ENCODE measurements at places on chromosomes 13 and 19. TPM values are rescaled to one million over a fixed set of nuclear protein-coding genes. Genes with fewer than 3 reads are reported as not detected.
A peak's percentile ranks its signal among the peaks of the same experiment; 100 is the strongest.

The KIR2DL4 gene
- total RNA-seq: 0.46 TPM

The MUC16 gene
- 0.41 TPM for total RNA-seq

The MEDAG gene
- 5.5 TPM for total RNA-seq

The TMEM150B gene
- total RNA-seq: 23.9 TPM

The CGB5 gene
- not detected for total RNA-seq

The STOML3 gene
- not detected for total RNA-seq

The UFM1 gene
- total RNA-seq: 60.5 TPM

The CLIP3 gene
- 10.5 TPM for total RNA-seq

The KIR2DL1 gene
- 0.58 TPM for total RNA-seq

DNA sequence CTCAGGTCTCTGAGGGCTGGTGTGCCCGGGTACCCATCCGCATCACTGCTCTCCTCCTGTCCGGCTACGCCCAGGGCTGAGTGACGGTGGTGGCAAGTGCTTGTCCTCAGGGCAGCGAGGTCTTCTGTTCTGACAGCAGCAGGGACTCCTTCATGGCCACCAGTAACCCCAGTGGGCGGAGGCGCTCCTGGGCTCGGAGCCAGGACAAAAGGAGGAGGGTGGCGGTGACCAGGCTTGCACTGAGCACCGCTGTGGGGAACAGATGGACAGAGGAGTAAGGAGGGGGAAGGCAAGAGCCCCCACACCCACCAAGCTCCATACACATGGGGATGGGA, 5.8 kb downstream of the CD320 start:
- H3K36me3 ChIP-seq: no peaks in the 10 kb centered on the region
- H3K27ac ChIP-seq: no peak overlapping the region
- no peak overlapping the region for H3K4me3 ChIP-seq
- H3K27me3 ChIP-seq: no peaks in the 10 kb centered on the region
- peaks cover 6% of the 10 kb centered on the region for H3K4me1 ChIP-seq
- DNase-seq: peak; percentile 66

DNA sequence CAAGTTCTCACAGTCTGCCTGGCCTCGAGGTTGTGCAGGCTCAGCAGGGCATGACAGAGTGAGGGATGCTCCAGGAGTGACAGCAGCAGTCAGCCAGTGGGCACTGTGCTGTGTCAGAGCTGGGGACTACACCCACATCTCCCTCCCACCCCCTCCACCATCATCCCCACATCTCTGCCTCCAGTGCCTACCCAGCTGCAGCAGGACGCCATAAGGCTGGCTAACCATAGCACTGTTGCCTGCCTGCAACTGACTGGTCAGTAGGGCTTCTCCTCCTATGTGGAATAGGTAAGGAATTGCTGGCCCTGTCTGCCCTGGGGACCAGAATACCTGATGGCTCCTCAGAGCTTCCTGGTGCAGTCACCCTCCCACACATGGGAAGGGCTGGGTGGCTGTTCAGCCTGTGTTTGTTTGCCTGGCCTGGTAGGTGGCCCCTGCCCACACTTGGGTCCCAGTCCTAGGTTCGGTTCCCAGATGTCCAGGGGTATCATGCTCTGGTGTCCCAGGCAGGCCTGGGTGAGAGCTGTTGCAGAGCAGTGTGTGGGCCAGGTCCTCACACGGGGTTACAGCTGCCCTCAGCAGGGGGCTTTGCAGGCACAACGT, 15.7 kb downstream of the GPI start:
- no peak overlapping the region for H3K27ac ChIP-seq
- H3K36me3 ChIP-seq: peaks cover 82% of the 10 kb centered on the region
- H3K27me3 ChIP-seq: no peaks in the 10 kb centered on the region
- no peaks in the 10 kb centered on the region for H3K4me1 ChIP-seq
- DNase-seq: no peak

- H3K4me1 ChIP-seq: no peaks in the 10 kb centered on the region
- H3K4me3 ChIP-seq: no peak overlapping the region
- no peaks in the 10 kb centered on the region for H3K27me3 ChIP-seq
- H3K27ac ChIP-seq: no peak overlapping the region
Observed at GRCh38 chr19:4099041-4099764, 24.7 kb downstream of the MAP2K2 start.

DNA sequence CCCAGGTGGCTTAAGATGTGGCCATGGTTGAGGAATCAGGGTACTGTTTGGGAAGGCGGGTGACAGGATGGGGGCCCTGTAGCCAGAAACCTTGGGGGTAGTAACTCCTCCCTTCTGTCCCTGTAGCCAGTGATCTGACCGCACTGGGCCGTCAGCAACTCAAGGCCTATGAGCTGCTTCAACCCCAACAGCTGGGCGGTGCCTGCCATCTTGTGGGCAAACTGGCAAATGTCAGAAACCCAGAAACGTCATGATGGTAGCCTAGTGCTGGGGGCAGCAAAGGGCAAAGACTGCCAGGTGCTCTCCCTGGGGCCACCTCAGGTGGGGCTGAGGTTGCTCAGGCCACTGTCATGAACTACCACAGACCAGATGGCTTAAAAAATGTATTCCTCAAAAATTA, 3.5 kb downstream of the COPE start:
- H3K27me3 ChIP-seq: no peaks in the 10 kb centered on the region
- peaks cover 38% of the 10 kb centered on the region for H3K36me3 ChIP-seq
- no peak overlapping the region for H3K4me3 ChIP-seq
- H3K4me1 ChIP-seq: peaks cover 20% of the 10 kb centered on the region

GRCh38 chr19:54387991-54388801, 23.5 kb upstream of the LAIR1 start:
- H3K27ac ChIP-seq: peak overlapping the region; percentile 70
- H3K36me3 ChIP-seq: no peaks in the 10 kb centered on the region
- H3K4me1 ChIP-seq: no peaks in the 10 kb centered on the region
- H3K4me3 ChIP-seq: peak overlapping the region; percentile 39
- peaks cover 26% of the 10 kb centered on the region for H3K27me3 ChIP-seq
- DNase-seq: peak; percentile 69

GRCh38 chr13:73656863-73657262, 477.3 kb downstream of the KLF12 start:
- H3K4me1 ChIP-seq: no peaks in the 10 kb centered on the region
- no peak overlapping the region for H3K4me3 ChIP-seq
- no peaks in the 10 kb centered on the region for H3K27me3 ChIP-seq
- DNase-seq: no peak
- no peak overlapping the region for H3K27ac ChIP-seq

DNA sequence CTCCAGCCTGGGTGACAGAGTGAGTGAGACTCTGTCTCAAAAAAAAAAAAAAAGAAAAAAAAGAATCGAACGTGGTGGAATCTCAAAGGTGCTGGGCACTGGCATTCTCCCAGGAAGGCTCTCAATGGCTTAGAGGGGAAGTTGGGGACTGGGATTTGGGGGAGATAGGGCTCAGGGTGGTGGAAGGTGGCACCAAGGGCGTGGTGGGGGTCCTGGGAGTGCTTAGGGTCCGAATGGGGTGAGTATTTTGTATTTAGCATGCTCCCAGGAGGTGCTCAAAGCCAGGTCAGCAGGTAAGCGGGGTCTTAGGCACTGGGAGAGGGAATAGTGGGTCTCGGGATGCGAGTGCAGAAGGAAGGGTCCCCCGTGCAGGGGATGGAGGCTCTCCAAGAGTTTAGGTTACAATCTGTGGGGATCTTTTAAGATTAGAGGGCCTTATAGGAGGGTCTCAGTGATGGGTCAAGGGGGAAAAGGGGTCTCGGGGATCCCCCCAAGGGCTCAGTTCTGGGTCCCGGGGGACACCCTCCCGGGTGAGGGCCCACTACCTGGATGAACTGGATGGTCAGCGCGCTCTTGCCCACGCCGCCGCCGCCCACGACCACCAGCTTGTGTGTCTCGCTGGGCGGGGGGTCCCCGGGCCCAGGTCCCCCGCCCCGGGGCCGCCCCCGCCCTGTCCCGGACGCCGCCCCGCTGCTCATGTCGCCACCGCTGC, 386 bp downstream of the RRAS start:
- no peaks in the 10 kb centered on the region for H3K36me3 ChIP-seq
- peaks cover 34% of the 10 kb centered on the region for H3K4me1 ChIP-seq
- no peaks in the 10 kb centered on the region for H3K27me3 ChIP-seq
- peak overlapping the region; percentile 100 for H3K27ac ChIP-seq

DNA sequence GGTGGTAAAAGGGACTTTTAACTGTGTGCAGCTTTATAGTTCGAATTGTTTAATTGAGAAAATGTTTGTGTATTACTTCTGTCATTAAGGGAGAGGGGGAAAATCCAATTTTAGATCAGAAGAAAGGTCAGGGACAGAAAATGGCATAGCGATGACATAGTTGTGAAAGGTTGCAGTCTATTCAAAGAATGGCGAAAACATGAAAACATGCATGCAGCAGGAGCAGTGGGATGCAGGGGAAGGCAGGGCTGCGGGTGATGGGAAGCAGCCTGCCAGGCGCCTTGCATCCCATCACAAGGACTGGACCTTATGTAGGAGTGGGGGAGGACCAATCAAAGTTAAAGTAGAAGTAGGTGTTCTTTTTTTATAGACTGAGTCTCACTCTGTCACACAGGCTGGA, 125.9 kb downstream of the CDK8 start:
- H3K36me3 ChIP-seq: no peaks in the 10 kb centered on the region
- no peaks in the 10 kb centered on the region for H3K27me3 ChIP-seq
- H3K4me1 ChIP-seq: no peaks in the 10 kb centered on the region
- DNase-seq: no peak
- no peak overlapping the region for H3K4me3 ChIP-seq

GRCh38 chr13:26784704-26785639, 24.4 kb upstream of the GPR12 start:
- peaks cover 34% of the 10 kb centered on the region for H3K27me3 ChIP-seq
- no peaks in the 10 kb centered on the region for H3K36me3 ChIP-seq

DNA sequence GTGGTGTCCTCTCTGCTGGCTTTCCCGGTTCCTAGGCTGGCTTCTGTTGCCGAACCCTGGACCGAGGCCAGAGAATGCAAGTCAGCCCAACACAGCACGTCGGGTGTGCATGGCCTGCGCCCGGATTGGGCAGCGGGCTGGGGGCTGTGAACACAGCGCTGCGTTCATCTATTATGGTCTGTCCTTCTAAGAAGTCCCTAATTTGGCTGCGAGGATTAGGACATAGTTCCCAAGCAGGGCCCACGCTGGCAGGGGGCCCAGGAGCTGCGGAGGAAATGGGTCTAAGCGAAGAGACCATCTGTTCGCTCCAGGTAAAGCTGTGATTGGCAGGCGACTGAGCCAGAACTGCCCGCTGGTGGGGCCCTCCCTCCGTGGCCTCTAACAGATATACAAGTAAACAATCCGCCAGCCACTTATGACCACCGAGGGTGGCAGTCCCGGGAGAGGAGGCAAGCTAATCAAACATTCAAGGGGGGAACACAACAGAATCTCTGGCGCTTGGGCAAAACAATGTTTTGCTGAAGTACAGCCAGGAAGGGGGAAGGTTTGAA, 6.0 kb downstream of the SYCE2 start:
- peak overlapping the region; percentile 60 for H3K27ac ChIP-seq
- peak; percentile 76 for DNase-seq
- peaks cover 20% of the 10 kb centered on the region for H3K4me1 ChIP-seq
- H3K27me3 ChIP-seq: no peaks in the 10 kb centered on the region
- H3K4me3 ChIP-seq: peak overlapping the region; percentile 21

- DNase-seq: no peak
- no peaks in the 10 kb centered on the region for H3K36me3 ChIP-seq
- H3K4me1 ChIP-seq: no peaks in the 10 kb centered on the region
Observed at GRCh38 chr19:50565984-50566903, 2.0 kb downstream of the LRRC4B start.

GRCh38 chr13:67554746-67555452, 324.8 kb upstream of the PCDH9 start:
- H3K4me3 ChIP-seq: no peak overlapping the region
- no peak for DNase-seq
- no peaks in the 10 kb centered on the region for H3K27me3 ChIP-seq
- no peak overlapping the region for H3K27ac ChIP-seq
- H3K4me1 ChIP-seq: no peaks in the 10 kb centered on the region

GRCh38 chr19:41376241-41376997, at the start of gene TMEM91:
Gene TMEM91 (plus strand): TSS chr19:41376533. CDS start chr19:41378310, 1,777 bp downstream.
- H3K27me3 ChIP-seq: no peaks in the 10 kb centered on the region
- peak within 1 kb of the TSS; percentile 77 for H3K4me3 ChIP-seq
- no peaks in the 10 kb centered on the region for H3K36me3 ChIP-seq
- peak; percentile 80 for DNase-seq
- peak within 1 kb of the TSS; percentile 80 for H3K27ac ChIP-seq

DNA sequence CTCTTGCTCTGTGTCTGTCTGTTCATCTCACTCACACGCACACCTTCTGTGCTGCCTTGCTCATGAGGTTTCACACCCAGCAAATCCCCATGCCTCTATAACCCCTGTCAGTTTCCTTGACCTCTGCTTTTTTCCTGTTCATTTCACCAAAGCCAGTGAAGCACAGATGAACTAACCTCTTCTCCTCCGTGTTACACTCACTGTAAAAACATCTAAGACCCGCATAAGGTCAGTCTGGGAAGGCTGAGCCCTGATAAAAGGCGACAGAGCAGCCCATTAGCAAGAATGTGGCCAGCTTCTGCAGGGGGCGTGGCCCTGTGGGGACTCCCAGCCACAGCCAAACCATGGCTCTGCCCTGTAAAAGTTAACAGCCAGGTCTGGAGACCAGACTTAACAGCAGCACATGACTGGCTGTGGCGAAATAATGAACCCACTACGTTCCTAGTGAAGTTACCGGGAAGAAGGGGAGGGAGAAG, 42.8 kb upstream of the NPAS1 start:
- H3K4me1 ChIP-seq: peaks cover 52% of the 10 kb centered on the region
- H3K27ac ChIP-seq: peak overlapping the region; percentile 56
- no peaks in the 10 kb centered on the region for H3K27me3 ChIP-seq
- no peak for DNase-seq
- H3K4me3 ChIP-seq: no peak overlapping the region

GRCh38 chr19:16433986-16434385, 37.8 kb downstream of the EPS15L1 start:
- DNase-seq: no peak
- H3K27ac ChIP-seq: no peak overlapping the region
- H3K27me3 ChIP-seq: no peaks in the 10 kb centered on the region
- H3K4me3 ChIP-seq: no peak overlapping the region
- peaks cover 21% of the 10 kb centered on the region for H3K4me1 ChIP-seq

GRCh38 chr13:63636316-63636993, 2220.8 kb upstream of the PCDH20 start:
- peak overlapping the region; percentile 8 for H3K4me3 ChIP-seq
- H3K36me3 ChIP-seq: no peaks in the 10 kb centered on the region
- no peak overlapping the region for H3K27ac ChIP-seq
- H3K27me3 ChIP-seq: no peaks in the 10 kb centered on the region
- H3K4me1 ChIP-seq: no peaks in the 10 kb centered on the region
- DNase-seq: no peak

DNA sequence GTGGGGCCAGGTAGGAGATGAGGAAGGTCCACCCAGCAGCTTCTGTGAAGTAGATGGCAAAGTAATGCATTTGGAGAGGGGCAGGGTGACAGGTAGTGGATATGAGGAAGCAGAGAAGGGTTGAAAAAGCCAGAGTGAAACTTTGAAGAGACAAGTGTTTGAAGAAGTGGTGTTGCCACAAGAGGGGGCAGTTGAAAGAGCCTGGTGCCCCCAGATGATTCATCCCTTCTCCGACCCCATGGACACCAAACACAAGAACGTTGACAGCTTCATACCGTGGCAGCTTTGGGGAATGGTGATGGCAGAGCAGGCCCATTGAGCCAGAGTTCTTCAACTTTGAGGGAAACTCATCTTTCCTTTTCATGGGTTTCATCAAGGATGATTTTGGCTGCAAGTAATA, 19.9 kb downstream of the IFNL3 start:
- no peak for DNase-seq
- H3K27me3 ChIP-seq: peaks cover 21% of the 10 kb centered on the region
- no peak overlapping the region for H3K27ac ChIP-seq
- no peak overlapping the region for H3K4me3 ChIP-seq
- H3K4me1 ChIP-seq: no peaks in the 10 kb centered on the region

All from upper lobe of right lung (tissue), 1 donor.